GM23338 (cell line): ENCODE measurements at places on chromosomes 7 and 10. TPM values are rescaled to one million over a fixed set of nuclear protein-coding genes. Genes with fewer than 3 reads are reported as not detected.

DNA sequence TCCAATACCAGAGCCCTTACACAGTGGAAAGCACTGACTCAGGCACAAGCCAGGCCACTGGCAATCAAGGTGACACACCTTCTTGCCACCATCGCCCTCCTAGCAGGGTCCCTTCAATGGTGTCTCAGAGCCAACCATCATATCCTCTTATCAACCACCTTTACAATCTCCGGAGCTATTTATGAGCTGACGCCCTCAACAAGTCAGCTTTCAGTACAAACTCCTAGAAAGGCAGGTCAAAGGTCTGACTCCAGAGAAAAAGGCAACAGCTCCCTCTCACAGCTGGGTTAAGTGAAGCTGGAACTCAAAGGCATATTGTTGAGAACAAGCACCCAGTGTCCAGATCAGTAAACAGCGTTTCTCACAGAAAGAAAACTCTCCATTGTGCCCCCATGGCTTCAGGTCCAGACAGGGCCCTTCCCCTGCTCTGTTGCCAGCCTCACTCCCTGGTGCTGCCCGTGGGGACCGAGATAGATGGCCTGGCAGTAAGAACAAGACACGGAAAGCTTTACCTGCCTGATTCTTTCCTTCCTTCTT, 2.4 kb downstream of the ZNF3 start:
- H3K36me3 ChIP-seq = peaks cover 58% of the 10 kb centered on the region
- H3K4me1 ChIP-seq = peaks cover 15% of the 10 kb centered on the region
- no peaks in the 10 kb centered on the region for H3K27me3 ChIP-seq
- DNase-seq = no peak
- H3K4me3 ChIP-seq = peak overlapping the region; percentile 94; the same call in 1 of the 2 replicates

EPHB6 gene
- total RNA-seq = 18.1 and 20.8 TPM in 2 replicates

ZYX gene
- 132 and 141 TPM in 2 replicates for total RNA-seq

DNA sequence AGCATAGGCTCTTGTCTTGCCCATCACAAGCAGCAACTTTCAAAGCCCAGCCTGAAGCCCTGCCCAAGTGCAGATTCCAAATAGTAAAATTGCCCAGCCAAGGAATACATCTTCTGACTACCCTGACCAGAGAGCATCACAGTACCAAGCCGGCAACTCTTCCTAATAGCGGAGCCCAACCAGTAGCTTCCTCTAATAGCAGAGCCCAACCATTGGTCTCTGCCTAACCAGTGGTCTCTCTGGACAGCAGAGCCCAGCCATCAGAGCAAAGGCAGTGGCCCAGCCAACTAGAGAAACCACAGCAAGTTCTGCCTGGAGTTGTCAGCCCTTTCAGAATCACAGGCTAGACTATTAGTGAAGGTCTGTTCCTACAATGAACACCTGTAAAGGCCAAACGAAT, 285.6 kb downstream of the HGF start:
- no peaks in the 10 kb centered on the region for H3K4me1 ChIP-seq
- no peaks in the 10 kb centered on the region for H3K36me3 ChIP-seq
- no peaks in the 10 kb centered on the region for H3K27me3 ChIP-seq
- H3K4me3 ChIP-seq = no peak overlapping the region

- H3K27me3 ChIP-seq = no peaks in the 10 kb centered on the region
- no peaks in the 10 kb centered on the region for H3K4me1 ChIP-seq
- no peaks in the 10 kb centered on the region for H3K36me3 ChIP-seq
- DNase-seq = no peak
Measured at GRCh38 chr7:127413962-127414361, 21.5 kb upstream of the ZNF800 start.

- peaks cover 25% of the 10 kb centered on the region for H3K4me1 ChIP-seq
- peak overlapping the region; percentile 56; the same call in 1 of the 2 replicates for H3K27ac ChIP-seq
- no peak for DNase-seq
- peak overlapping the region; percentile 98 for H3K4me3 ChIP-seq
- H3K36me3 ChIP-seq = no peaks in the 10 kb centered on the region
Measured at GRCh38 chr7:77697535-77697831, 1.2 kb downstream of the RSBN1L start.

DNA sequence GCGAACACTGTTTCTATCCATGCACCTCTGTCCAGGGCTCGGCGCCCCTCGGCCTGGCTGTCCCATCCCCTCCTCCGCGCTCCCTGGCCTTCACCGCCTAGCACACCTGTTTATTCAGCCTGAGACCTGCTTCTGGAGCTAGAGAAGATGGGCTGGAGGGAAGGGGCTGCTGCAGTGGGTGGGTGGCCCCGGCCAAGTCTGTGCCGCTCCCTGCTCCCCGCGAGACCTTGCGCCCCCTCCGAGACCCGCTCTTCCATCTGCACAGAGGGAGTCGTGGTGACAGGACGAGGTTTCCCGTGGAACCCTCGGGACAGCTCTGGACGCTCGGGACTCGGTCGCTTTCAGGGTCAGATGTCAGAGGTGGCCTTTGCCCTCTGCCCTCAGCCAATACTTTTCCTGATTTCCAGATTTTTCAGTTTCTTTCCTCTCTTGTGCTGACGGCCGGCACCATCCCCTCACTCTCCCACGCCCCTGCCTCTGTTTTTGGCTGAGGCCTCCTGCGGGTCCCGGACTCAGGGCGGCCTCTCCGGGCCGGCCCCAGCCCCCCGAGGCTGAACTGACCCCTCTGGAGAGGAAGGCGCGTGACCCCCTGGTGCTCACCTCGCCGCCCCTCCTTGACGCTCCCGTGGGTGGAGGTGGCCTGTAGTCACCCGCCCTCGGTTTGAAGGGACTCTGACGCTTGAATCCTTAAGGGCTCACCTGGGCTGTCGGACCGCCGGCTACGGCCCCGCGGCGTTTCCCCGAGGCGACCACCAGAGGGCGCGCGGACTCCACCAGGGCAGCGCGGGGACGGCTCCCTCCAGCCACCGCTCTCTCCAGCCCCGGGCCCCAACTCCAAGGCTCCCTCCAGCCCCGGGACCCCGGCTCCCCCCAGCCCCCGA, 15.6 kb downstream of the SHH start:
- peak; percentile 68 for DNase-seq
- H3K4me3 ChIP-seq = peak overlapping the region; percentile 42; the same call in 1 of the 2 replicates
- H3K27ac ChIP-seq = no peak overlapping the region
- H3K36me3 ChIP-seq = no peaks in the 10 kb centered on the region

DNA sequence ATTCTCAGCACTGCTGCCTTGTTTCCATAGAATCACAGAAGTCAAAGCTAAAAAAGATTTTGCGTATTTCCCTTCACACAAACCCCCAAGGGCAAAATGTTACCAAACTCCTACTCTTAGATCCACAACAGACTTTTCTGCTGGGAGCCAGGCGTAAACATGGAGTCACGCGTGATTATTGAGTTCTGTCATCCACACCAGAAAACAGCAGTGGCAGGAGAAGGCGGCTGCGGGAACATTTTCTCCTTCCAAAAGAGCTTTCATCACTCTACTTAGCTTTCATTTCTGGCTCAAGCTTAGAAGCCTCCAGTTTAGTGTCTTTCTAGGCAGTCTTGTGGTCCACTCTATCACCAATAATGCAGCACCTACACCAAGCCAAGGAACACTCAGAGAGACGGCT, 712.9 kb upstream of the NRP1 start:
- no peak overlapping the region for H3K4me3 ChIP-seq
- no peaks in the 10 kb centered on the region for H3K4me1 ChIP-seq
- no peak for DNase-seq
- H3K27me3 ChIP-seq = no peaks in the 10 kb centered on the region
- H3K27ac ChIP-seq = no peak overlapping the region

ZNF511 gene
- 41.0 and 41.3 TPM in 2 replicates for total RNA-seq

GRCh38 chr10:91558473-91558872, 74.4 kb downstream of the PPP1R3C start:
- no peaks in the 10 kb centered on the region for H3K4me1 ChIP-seq
- H3K4me3 ChIP-seq = no peak overlapping the region
- H3K27ac ChIP-seq = no peak overlapping the region
- DNase-seq = no peak

- H3K4me1 ChIP-seq = no peaks in the 10 kb centered on the region
- no peaks in the 10 kb centered on the region for H3K36me3 ChIP-seq
- H3K27me3 ChIP-seq = no peaks in the 10 kb centered on the region
- no peak overlapping the region for H3K27ac ChIP-seq
- no peak for DNase-seq
Measured at GRCh38 chr10:88971221-88972061, 18.9 kb upstream of the ACTA2 start.

DNA sequence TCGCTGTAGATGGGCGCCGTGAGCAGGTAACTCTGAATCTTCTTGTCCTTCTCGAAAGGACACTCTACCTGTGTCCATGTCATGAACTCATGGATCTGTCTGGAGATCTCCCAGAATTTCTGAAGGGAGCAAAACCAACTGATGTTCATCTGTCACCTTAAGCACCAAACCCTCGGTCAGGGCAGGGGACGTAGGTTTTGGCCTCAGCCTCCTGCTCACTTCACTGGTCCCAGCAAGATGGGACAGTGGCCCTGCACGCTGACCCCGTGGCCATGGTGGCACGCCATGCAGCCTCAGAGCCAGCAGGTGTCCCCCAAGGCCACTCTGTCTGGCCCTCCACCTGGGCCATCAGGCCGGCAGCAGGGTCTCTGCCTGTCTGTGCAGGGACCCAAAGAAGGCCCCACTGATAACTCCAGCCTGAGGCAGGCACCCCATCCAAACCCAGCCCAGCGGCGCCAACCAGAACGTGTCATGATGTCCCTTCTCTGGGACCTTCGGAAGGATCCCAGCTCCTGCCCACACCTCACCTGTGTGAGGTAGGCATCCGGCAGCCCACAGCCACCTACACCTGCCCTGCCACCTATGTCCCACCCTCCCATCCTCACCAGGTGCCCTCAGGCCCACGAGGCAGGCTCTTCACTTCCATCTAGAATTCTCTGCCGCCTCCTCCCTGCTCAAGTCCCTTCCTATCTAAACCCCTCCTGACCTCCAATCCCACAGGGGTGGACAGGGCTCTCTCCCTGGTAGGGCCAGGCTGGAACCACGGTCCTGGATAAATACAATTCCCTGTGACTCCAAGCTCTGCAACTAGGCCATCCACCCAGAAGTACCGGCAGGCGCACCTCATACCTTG, 59.0 kb downstream of the CSGALNACT2 start:
- H3K4me3 ChIP-seq = no peak overlapping the region
- H3K27ac ChIP-seq = no peak overlapping the region
- no peak for DNase-seq
- no peaks in the 10 kb centered on the region; the same call in 1 of the 2 replicates for H3K36me3 ChIP-seq
- no peaks in the 10 kb centered on the region for H3K27me3 ChIP-seq
- no peaks in the 10 kb centered on the region for H3K4me1 ChIP-seq

DNA sequence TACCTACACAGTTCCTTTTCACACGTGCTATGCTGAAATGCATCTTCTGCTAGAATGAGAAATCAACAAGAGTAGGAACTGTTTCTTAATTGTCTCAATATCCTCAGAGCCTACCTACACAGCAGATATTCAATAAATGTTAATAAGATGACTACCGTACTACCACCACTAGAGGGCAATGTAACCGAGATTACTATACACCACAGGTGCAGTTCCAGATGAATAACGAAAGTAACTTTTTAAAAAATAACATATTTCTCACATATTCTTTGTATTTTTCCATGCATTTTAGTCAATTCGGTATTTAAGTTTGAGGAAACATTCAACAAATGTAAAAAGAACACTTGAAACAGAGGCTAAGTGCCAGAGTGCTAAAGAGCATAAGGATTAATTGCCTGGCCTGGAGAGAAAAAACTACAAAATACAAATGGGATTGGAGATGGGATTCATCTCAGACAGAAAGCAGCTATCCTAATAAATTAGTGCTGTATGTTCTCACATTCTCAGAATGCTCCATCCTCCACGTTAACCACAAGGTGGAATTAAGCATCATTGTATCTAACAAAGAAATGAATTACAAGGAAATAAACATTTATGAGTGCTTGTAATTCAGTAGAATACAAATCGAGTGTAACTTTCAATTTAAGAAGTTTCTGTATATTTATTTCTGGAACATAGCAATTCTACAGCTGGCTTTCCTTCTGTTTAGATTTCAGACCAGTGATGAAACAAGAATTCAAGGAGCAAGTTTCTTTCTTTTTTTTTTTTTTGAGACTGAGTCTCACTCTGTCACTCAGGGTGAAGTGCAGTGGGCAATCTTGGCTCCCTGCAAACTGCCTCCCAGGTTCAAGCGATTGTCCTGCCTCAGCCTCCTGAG, 20.3 kb upstream of the HECTD2 start:
- H3K36me3 ChIP-seq = no peaks in the 10 kb centered on the region
- DNase-seq = peak; percentile 85
- no peaks in the 10 kb centered on the region for H3K27me3 ChIP-seq
- no peak overlapping the region for H3K4me3 ChIP-seq
- H3K27ac ChIP-seq = no peak overlapping the region

- H3K27ac ChIP-seq = no peak overlapping the region
- H3K4me1 ChIP-seq = peaks cover 8% of the 10 kb centered on the region
- no peaks in the 10 kb centered on the region for H3K36me3 ChIP-seq
- no peaks in the 10 kb centered on the region for H3K27me3 ChIP-seq
- no peak overlapping the region for H3K4me3 ChIP-seq
- peak; percentile 45 for DNase-seq
Measured at GRCh38 chr10:115026056-115026745, 67.0 kb upstream of the ATRNL1 start.

CREB5 gene
- 1.7 and 2.4 TPM in 2 replicates for total RNA-seq

DNA sequence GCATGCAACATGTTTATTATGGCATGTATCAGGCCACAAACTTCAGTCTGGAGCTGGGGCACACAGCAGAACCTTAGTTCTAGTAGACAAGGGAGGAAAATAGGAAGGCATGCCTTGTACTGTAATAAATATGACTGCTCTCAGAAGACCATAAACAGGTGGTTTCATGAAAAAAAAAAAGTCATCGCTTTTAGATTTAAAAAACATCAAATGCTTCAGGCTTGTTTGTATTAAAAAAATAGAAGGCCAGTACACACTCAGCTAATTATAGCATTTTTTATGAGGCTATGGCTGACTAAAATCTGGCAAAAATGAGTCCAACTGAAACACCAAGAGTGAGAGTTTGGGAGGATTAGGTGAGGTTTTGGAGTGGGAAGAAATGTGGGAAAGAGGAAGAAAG, 204.1 kb downstream of the JAZF1 start:
- no peak overlapping the region for H3K4me3 ChIP-seq
- no peak overlapping the region for H3K27ac ChIP-seq
- H3K27me3 ChIP-seq = no peaks in the 10 kb centered on the region
- H3K4me1 ChIP-seq = no peaks in the 10 kb centered on the region
- no peak for DNase-seq
- 0 out of 2 replicates have a peak, but pooled peaks cover under 1% of the 10 kb centered on the region for H3K36me3 ChIP-seq

- DNase-seq = no peak
- peaks cover 6% of the 10 kb centered on the region; the same call in 1 of the 2 replicates for H3K4me1 ChIP-seq
- no peaks in the 10 kb centered on the region for H3K36me3 ChIP-seq
- H3K27me3 ChIP-seq = no peaks in the 10 kb centered on the region
- H3K4me3 ChIP-seq = no peak overlapping the region
Measured at GRCh38 chr7:41501006-41501405, 201.9 kb downstream of the INHBA start.

AGMO gene
- 0.42 and 3.9 TPM in 2 replicates for total RNA-seq

GRCh38 chr7:53237344-53237913, 202.0 kb downstream of the POM121L12 start:
- no peaks in the 10 kb centered on the region for H3K27me3 ChIP-seq
- H3K36me3 ChIP-seq = no peaks in the 10 kb centered on the region
- no peak for DNase-seq
- H3K4me3 ChIP-seq = no peak overlapping the region
- H3K4me1 ChIP-seq = peaks cover 3% of the 10 kb centered on the region; the same call in 1 of the 2 replicates

NPFFR1 gene
- 0.03 and 0.08 TPM in 2 replicates for total RNA-seq

TAS2R3 gene
- 3.9 and 6.9 TPM in 2 replicates for total RNA-seq

GRCh38 chr10:18710201-18710653, 51.0 kb downstream of the ARL5B start:
- peak; percentile 36 for DNase-seq
- H3K27ac ChIP-seq = no peak overlapping the region
- H3K36me3 ChIP-seq = no peaks in the 10 kb centered on the region
- no peak overlapping the region for H3K4me3 ChIP-seq
